Stimulated activated CD4-positive, alpha-beta T cell treated with anti-CD3 and anti-CD28 coated beads, Interleukin-1b, Interleukin-23, amount 100 ng/mL, for 48 hours (primary cell): ENCODE measurements at places on chromosomes 1 and 21.

GRCh38 chr21:46214478-46215340, 13.9 kb downstream of the LSS start:
- no peak for DNase-seq

DNA sequence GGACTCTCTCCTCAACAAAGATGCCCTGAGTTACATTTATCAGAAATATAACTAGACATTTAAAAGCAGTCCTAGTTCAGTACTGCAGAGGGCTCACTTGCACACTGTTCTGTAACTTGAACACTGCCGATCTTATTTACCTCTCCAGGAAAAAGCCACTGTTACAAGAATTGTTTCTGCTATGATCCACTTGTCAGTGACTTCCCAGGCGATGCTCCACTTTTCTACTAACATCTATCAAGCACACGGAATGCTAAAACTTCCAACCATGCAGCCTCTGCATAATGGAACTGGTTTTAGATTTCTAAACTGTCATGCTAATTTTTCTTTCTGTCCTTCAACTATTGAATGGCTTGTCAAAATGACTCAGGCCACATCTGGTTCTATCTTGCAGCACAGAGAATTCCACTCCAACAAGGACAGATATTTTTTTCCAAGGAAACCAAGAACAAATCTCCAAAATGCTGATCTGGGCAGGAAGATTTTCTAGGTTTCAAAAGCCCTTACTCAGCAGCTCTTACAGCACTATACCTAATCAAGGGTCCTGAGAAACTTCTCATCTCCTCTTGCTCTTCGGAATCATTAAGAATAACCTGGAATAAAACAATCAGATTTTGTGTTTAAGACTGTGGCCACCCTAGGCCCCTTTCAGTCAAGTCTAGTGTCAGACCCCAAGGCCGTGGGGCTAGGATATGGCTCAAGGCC, 9.9 kb downstream of the SEC16B start:
- no peak for DNase-seq

GRCh38 chr1:180267211-180267561, 37.1 kb downstream of the LHX4 start:
- DNase-seq, result no peak

GRCh38 chr1:229557913-229558414, 543 bp downstream of the ABCB10 start:
- peak; percentile 22 for DNase-seq

- no peak for DNase-seq
These were observed 88.2 kb downstream of the RABGAP1L start for GRCh38 chr1:174247472-174247871.

DNA sequence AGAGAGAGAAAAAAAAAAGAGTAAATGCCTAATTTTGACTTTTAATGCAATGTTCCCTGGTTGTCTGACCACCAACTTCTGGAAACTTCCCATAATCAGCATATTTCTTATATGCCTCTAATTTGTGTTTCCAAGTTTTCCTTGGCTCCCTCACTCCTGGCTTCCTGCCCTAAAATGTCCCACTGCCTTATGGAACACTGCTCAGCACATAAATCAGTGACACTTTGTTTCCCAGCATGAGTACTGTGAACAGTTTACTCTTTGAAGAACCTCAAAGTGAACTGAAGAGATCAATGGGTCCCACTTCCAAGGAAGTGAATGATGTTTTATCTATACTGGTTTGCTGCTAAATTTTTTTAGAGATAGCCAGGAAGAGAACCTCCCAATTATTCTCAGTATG, 271.3 kb upstream of the PRMT6 start:
- no peak for DNase-seq

DNA sequence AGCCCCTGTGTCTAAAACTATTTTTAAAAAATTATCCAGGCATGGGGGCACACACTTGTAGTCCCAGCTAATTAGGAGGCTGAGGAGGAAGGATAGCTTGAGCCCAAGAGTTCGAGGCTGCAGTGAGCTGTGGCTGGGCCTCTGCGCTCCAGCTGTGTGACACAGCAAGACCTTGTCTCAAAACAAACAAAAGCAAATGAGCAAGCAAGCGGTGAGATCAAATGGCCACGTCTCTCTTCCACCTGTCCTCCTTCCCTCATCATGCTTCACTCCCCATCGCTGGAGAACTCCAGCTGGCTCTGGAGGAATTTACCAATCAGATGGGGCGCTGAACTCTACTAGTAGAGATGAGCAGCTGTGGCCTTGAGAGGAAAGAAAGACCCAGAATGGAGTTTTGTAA, 14.0 kb upstream of the REN start:
- DNase-seq, result no peak

GRCh38 chr1:243312952-243313634, 57.3 kb downstream of the SDCCAG8 start:
- no peak for DNase-seq

GRCh38 chr1:4627353-4627752, 27.1 kb upstream of the AJAP1 start:
- no peak for DNase-seq

DNA sequence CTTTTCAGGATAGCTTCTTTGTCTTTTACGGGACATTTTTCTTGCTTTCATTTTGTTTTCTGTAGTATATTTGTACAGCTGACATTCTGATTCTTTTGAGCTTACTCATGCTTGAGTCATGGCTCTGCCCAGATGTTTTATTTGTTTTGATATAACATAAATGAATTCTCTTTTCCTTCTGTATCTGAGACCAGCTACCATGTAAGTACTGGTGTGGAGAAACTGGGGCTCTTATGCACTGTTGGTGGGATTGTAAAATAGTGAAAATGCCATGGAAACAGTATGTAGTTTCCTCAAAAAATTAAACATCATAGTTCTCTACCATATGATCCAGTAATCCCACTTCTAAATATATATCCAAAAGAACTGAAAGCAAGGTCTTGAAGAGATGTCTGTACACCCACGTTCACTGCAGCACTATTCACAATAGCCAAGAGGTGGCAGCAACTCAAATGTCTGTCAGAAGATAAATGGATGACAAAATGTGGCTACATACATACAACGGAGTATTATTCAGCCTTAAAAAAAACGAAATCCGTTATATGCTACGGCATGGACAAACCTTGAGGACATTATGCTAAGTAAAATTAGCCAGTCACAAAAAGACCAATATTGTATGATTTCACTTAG, 61.4 kb downstream of the EIF2B3 start:
- peak; percentile 4 for DNase-seq

- no peak for DNase-seq
These were observed 30.0 kb downstream of the ZBTB8B start for GRCh38 chr1:32494711-32495337.
